ENCODE measurements at places on chromosomes 6 and 20. TPM values are rescaled to one million over a fixed set of nuclear protein-coding genes. Genes with fewer than 3 reads are reported as not detected.

DNA sequence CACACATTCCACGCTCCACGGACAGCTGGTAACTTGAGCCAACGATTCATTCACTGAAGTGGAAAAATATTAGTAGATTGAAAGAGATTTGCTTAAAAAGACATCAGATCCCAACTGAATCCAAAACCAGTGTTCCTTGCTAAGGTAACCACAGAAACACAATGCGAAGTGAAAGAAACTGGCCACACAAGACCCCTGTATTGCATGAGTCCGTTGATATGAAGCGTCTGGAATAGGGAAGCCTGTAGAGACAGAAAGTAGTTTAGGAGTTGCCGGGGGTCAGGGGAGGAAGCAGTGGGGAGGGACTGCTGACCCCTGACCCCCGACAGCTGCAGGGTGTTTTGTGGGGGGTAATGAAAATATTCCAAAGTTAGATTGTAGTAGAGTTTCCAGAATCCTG lies 10.0 kb downstream of the PCK1 start:
- no peak for DNase-seq
- no peaks in the 10 kb centered on the region for H3K36me3 ChIP-seq
- H3K27me3 ChIP-seq: no peaks in the 10 kb centered on the region
- no peak overlapping the region for H3K4me3 ChIP-seq
- no peak overlapping the region for H3K27ac ChIP-seq

DNA sequence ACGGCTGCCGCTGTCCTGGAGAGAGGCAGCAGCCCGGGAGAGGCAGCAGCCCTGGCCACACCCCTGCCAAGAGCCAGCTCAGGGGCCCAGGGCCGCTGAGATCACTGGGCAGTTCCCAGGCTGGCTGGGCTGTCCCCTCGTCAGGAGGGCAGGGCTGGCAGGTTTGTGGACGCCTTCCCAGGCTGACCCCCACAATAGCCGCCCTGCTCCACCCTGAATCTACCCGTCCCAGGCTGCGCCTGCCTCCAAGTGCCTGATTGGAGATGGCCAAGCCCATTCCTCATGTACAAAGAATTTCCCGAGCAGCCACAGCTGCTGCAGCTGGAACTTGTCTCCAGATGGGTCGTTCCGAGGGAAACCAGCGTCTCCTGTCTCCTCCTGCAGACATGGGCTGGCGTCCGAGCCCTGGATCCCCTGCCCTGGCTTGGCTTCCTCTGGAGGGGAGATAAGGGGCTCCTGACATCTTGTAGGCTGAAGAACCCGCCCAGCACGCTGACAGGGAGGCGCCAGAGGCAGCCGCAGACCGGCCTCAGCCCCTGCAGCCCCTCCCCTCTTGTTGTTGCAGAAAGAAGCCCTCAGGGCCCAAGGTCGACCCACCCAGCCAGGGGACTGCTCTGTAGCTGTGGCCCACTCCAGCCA lies 9.4 kb upstream of the GATA5 start:
- no peaks in the 10 kb centered on the region for H3K36me3 ChIP-seq
- peak overlapping the region; percentile 90 for H3K27ac ChIP-seq
- H3K4me1 ChIP-seq: peaks cover 80% of the 10 kb centered on the region

DNA sequence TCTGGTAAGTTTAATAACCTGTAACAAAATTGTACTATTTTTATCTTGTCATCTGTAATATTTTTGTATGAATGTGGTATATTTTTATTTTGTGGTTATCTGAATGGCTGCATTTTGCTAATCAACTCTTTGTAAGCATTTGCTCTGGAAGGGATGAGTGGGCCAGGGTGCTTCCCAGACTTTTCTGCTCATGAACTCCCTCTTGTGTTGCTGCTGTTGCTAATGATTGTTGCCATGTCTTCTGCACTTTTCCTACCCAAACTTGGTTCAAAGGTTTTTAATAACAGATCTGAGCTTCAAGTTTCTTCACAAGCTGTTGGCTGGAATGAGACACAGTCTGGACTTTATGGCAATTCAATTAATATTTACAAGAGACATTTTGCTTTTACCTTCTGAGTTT lies 1005.7 kb downstream of the HACE1 start:
- H3K27ac ChIP-seq: no peak overlapping the region
- no peaks in the 10 kb centered on the region for H3K27me3 ChIP-seq
- no peaks in the 10 kb centered on the region for H3K36me3 ChIP-seq
- no peaks in the 10 kb centered on the region for H3K4me1 ChIP-seq
- no peak for DNase-seq

DNA sequence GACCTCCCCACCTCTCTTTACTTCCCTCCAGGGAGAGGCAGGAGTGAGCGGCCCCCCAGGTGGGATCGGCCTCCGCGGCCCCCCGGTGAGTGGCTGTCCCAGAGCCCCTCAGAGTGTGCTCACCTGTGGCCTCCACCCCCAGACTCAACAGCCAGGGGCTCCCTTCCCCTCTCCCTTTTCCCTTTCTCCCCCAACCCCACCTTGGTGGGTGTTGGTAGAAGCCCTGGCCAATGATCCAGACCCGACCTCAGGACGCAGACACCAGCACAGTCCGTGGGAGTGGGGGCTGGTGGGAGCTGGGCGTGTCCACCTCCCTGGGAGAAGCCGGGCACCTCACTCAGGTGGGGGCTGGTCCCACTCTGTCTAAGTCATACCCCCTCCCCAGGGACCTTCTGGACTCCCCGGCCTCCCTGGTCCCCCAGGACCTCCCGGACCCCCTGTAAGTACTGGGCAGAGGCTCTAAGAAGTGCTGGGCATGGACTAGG lies 4.9 kb downstream of the COL9A3 start:
- DNase-seq: no peak
- H3K36me3 ChIP-seq: no peaks in the 10 kb centered on the region
- H3K4me1 ChIP-seq: peaks cover 10% of the 10 kb centered on the region
- no peak overlapping the region for H3K4me3 ChIP-seq
- H3K27ac ChIP-seq: no peak overlapping the region

DNA sequence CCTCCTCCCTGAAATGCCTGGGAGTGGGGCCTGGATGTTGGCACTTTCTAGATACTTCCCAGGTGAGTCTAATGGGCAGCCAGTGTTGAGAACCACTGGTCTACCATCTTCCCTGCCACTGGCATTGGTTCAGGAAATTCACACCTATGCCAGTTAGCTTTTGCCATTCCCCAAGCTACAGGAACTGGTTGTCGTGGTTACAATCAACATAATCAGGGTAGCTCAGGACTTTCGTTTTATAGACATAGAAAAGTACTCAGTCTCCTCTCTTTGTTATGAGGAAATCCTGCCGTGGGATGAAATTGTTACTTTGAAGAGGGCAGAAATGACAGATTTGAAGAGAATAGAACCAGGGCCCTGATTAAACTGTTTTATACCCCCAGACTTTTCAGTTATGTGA lies 127.9 kb upstream of the FOXO3 start:
- no peaks in the 10 kb centered on the region for H3K36me3 ChIP-seq
- H3K27ac ChIP-seq: no peak overlapping the region
- no peak for DNase-seq
- no peaks in the 10 kb centered on the region for H3K27me3 ChIP-seq
- H3K4me1 ChIP-seq: no peaks in the 10 kb centered on the region

DNA sequence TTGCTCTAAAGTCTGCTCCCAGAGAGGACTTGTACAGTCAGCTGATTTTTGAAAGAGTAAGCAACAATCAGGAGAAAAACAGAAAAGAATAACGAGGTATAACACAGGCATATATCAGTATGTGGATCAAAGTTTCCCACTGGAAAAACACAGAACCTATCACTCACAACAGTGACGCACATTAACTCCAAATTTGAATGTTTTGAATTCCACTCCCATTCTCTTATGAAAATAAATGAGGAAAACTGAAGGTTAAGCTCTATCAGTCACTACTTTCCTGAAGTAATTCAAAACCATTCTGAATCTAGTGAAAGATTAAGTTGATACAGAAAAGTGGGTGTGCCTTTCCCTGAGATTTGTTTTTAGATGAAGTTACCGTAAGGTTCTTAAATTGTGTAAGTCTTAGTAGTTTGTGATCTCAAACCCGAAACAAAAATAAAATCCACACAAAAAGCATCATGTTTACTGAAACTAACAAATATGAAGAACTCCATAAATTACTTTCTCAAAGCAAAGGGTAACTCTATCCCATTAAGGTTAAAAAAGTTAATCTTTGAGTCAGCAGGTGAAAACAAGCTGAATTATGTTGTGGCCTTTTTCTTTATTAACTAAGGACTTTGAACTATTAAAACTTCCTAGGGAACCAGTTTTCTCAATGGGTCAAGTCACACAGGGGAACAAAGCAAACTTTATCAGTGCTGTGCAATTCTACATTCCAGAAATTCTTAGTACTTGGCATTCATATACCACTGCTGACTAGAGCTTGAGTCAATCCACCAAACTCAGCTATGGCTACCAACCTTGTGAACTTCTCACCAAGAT lies 115.7 kb downstream of the OGFRL1 start:
- H3K27ac ChIP-seq: peak overlapping the region; percentile 49
- DNase-seq: peak; percentile 88
- H3K27me3 ChIP-seq: no peaks in the 10 kb centered on the region
- H3K4me3 ChIP-seq: no peak overlapping the region
- peaks cover 13% of the 10 kb centered on the region for H3K4me1 ChIP-seq

DNA sequence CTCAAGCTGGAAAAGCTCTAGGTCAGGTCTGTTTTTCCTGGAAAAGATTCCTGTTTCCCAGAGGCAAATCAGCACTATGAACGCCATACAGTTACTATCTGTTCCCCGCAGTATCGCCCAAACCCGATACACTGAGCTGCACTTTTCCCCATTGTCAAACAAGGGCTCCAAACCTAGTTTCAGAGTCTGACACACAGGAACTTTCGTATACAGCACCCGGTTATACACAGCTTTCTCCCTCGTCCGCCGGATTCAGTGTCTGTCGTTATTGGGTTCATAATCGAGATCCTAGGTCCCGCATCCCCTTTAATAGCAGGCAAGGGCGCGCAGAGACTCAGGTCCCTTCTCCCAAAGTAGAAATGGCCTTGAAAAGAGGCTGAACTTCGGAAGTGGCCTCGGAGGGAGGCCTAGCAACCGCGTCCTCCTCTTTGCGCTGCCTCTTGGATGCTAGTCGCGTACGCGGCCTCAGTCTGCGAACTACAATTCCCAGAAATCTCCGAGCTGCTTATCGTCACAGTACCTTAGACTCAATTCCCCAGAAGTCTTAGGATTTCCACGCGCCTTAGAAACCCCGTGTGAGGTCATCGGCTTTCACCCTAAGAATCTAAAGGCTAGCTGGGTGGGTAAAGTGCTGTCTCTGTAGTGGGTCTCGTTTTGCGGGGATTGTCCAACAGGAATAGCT lies 34.2 kb downstream of the ZNF391 start:
- no peaks in the 10 kb centered on the region for H3K27me3 ChIP-seq
- H3K36me3 ChIP-seq: no peaks in the 10 kb centered on the region
- H3K4me3 ChIP-seq: no peak overlapping the region
- H3K27ac ChIP-seq: no peak overlapping the region

- H3K4me1 ChIP-seq: no peaks in the 10 kb centered on the region
- no peak overlapping the region for H3K27ac ChIP-seq
- no peak for DNase-seq
- H3K27me3 ChIP-seq: no peaks in the 10 kb centered on the region
- H3K4me3 ChIP-seq: no peak overlapping the region
Observed at GRCh38 chr20:32737371-32738223, 5.7 kb downstream of the COMMD7 start.

DNA sequence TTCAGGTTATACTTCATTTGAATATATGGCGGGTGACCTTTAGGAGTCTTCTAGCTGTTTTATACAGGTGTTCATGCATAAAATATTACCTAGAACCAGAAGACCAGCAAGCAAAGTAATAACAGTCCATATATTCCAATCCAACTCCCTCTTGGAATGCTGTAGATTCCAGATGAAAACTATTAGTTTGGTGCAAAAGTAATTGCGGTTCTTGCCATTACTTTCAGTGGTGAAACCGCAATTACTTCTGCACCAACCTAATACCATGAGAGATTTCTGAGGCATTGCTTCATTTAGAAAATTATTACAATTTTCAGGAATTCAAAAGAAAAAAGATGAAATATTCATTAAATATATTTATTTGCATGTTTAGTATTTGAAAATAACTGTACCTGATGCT lies 62.6 kb downstream of the FAM83B start:
- no peak for DNase-seq
- H3K4me3 ChIP-seq: no peak overlapping the region
- H3K27me3 ChIP-seq: no peaks in the 10 kb centered on the region
- H3K36me3 ChIP-seq: no peaks in the 10 kb centered on the region

TOX2 gene
- total RNA-seq: not detected
